ENCODE measurements at places on chromosomes 3 and 15.

DNA sequence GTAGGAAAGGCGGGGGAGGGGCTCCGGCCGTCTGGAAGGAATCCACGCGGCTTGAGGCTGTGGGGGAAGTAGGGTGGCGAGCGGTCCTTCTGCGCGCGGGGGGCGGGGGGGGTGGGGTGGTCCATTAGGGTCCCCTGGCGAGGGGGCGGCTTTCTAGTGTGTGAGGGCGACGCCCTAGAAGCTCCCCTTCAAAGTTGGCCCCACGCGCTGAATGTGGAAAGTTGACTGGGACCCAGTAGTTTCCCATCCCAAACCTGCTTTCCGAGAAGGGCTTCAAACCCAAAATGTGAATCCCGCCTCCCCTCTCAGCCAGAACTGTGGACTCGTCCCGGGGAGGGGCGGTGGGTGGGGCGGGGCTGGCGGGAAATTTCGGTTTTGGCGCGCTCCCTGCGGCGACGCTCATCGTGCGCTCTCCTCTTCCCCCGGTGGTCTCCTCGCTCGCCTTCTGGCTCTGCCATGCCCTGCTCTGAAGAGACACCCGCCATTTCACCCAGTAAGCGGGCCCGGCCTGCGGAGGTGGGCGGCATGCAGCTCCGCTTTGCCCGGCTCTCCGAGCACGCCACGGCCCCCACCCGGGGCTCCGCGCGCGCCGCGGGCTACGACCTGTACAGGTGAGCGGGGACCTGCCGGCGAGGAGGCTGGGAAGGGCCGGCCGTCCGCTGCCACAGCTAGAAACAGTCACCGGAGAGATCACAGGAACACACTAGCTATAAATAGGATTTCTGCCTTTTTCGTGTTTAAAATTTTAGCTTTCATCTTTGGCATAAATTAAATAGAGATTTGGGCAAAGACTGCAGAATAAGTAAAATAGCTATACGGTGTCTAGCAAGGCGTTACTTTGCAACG is 790 bp downstream of the DUT start:
- DNase-seq, result peak; percentile 73

- no peak for DNase-seq
Measured at GRCh38 chr3:171802590-171802956, 7.7 kb downstream of the PLD1 start.

DNA sequence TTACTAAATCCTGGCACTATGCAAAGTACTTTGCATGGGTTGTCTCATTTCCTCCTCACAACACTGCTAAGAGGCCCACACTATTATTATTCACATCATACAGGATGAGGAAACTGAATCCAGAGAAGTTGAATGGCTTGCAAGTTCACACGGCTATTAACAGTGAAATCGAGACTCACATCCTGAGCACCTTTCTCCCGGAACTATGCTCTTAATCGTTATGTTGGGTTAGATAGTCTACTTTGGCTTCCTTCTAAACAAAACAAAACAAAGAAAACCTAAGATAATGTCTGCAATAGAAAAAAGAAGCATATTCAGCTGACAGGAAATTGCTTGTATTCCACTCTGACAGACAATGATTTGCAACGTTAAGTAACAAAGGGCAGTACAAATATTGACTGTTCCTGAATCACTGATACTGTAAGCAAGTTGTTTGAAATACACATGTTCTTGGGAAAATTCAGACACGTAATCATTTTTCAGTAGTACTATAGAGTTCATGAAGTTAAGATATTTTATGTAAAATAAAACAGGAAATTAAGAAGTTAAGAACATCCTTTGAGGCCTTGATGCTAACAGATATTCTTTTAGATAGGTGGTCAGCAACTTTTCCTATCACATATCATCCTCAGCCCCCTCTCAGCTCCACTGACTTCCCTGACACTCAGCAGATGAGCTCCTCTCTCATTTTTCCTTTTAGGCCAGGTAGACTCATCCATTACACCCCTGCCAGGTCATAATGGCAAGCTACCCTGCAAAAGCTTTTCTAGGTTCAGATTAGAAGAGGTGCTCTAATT is 40.7 kb downstream of the C2CD4B start:
- DNase-seq, result no peak

- no peak for DNase-seq
Measured at GRCh38 chr3:126680667-126681055, 23.4 kb upstream of the CHCHD6 start.

DNA sequence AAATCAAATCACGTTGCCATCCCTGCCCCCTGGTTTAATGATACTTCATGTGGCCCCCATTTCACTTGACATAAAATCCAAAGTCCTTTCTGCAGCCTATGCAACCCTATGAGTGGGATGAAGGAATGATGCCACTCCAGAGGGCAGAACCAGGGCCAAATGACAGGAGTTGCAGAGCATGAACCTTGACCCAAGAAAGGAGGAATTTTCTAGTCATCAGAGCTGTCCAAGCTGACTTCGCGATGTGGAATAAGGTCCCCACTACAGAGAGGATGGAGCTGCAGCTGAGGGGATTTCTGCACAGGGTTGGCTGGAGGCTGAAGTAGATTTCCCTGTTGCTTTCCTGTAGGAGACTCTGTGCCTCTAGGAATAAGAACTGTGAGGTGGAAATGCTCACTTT is 15.8 kb upstream of the EPHB3 start:
- DNase-seq, result no peak

GRCh38 chr15:58947179-58947578 is 13.7 kb upstream of the SLTM start:
- DNase-seq, result no peak

GRCh38 chr3:142888481-142889211 is at the start of gene PCOLCE2:
TSS of gene PCOLCE2 (minus strand) at chr3:142889083. CDS start at chr3:142888896, 187 bp downstream.
- peak; percentile 23 for DNase-seq

GRCh38 chr3:14649466-14649865 is 2.1 kb upstream of the CCDC174 start:
- DNase-seq, result no peak

DNA sequence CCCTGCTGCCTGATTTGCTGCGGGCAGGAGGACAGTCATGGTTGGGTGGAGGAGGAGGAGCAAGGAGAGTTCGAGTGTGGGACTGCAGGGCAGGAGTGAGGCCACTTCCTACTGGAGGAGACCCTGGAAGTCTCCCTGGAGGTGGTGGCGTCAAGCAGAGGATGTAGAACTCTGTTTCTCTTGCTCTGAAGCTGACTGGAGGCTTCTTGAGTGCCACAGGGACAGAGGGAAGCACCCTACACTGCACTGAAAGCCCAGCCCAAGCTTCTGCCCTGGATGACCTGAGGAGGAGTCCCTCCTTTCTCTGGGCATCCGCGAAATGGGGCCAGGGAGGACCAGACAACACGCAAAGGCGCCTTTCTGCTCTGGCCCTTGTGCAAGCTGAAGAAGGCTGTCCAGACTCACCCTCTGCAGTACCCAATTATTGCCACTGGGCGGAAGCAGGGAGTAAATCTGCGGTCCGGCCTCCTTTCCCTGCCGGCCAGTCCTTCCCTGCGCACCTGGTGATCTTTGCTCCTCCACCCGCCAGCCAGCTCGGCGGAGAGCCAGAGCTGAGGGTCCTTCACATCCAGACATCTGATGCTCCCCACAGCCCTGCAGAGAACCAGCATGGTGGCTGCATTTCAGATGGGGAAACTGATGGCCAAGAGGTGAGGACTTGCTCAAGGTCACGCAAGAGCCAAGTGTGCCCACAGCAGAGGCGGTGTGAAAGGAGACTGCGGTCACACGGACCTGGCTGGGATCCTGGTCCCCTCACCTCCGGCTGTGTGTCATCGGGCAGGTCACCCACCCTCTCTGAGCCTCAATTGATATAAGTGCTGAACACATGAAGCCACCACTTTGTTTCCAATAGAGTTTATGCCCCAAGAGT is 207.1 kb downstream of the TBC1D2B start:
- no peak for DNase-seq

GRCh38 chr3:38960953-38961622 is 90.7 kb downstream of the SCN11A start:
- no peak for DNase-seq

DNA sequence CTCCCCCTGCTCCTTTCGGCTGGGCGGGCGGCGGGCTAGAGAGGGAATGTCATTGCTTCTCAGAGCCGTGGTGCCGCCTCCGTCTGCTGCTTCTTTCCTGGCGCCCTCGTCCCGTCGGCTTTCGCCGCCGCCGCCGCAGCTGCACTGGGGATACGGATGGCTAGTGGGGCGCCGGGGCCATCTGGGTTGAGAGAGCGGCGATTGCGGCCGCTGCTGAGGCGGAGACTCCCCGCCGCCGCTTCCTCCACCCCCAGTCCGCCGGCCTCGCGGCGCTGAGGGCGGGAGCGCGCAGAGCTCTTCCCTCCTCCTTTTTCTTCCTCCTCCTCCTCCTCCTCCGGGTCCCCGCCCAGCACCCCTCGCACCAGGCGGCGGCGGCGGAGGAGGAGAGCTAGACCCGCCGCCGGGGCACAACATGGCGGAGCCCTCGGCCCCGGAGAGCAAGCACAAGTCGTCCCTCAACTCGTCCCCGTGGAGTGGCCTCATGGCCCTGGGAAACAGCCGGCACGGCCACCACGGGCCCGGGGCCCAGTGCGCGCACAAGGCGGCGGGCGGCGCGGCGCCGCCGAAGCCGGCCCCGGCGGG is at the start of gene STT3B:
Gene STT3B (plus strand): TSS at position 339 of the 582 bp plus-strand sequence. CDS start 74 bp downstream, at position 413.
- peak; percentile 91 for DNase-seq

DNA sequence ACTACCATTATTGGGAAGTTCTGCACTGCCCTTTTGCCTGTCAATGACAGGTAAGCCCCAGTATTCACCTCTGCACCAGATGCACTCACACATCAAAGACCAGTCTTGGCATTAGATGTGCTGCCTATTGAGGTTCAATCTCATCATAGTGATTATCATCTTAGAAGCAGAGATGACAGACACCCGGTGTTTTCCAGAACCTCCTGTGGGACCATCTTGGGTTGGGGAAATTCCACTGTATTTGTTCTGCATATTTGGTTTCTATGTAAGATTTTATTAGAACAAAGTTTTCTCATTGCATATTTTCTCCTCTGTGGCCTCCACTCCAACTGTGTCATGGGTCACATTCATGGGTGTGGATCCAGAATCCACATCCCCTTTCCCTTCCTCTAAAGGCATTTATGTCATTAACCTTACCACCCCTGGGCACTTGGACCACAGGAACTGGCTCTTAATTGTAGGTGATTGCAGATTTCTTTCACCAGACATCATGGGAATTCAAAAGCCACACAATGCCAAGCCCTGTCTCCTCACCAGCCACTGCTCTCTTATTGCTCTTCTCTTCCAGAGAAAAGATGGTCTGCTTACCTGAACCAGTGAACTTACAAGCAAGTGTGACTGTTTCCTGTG is 31.2 kb downstream of the PLA1A start:
- DNase-seq, result no peak

DNA sequence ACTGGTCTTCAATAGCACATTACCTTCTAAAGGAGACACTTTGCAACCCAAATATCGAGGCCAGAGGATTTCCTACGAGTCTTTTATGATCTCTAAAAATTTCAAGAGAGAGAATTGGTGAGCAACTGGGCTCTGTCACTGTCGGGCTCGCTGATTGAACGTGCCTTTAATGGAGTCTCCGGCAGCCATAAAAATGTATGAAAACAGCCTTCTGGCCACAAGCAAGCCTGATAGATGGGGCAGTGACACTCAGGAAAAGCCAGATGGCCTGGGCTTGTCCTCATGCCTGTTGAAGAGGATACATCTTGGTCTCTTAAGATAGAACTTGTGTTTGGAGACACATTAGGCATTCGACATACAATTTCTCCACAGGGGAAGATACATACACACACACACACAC is 419.5 kb upstream of the PROK2 start:
- no peak for DNase-seq

DNA sequence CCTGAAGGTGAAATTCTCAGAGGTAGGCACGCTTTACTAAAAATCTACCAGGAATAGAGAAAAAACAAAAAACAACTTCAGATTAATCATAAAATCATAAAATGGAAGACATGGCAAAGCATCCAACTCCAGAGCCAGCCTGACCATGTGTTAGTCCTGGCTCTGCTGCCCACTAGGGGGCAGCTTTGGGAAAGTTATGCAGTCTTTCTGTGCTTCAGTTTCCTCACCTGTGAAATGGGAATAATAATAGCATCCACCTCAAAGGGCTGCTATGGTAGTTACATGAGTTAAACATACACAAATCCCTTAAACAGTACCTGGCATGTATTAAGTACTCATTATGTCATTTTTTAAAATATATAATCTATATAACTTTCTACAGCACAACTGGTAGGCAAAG is 52.3 kb downstream of the WNT5A start:
- DNase-seq, result no peak

DNA sequence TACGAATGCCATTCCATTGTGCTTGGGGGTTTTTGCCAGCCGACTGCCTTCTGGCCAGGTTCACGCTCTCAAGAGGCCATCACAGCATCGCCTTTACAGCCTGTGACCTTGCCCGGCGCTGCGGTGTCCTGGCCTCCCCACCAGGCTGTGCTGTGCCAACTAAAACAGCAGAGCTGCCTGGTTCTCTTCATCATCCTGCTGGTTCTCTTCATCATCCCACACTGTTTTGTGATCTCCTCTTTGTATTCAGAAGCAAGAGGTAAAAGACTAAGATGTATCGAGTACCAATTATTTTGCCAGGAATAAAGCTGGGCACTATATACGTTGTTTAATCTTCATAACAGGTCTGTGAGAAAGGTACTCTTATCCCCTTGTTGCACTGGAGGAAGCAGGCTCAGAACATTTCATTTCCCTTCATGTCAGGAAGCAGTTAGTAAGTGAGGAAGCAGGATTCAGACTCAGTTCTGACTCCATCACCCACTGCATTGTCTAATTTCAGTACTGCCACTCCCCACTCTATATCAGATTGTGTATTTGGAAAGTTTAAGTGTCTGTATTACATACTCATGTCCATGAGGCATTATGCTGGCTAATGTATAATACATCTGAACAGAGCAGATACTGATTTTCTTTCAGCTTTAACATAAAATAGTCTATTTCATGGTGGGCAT is 92.7 kb downstream of the LRRC28 start:
- no peak for DNase-seq
